Neural crest cell (in vitro differentiated cells): ENCODE measurements at places on chromosomes 7 and 10. TPM values are rescaled to one million over a fixed set of nuclear protein-coding genes. Genes with fewer than 3 reads are reported as not detected.

Gene TBX20
- total RNA-seq: 4.6 and 5.5 TPM in 2 replicates

- no peak for DNase-seq
Measured at GRCh38 chr10:102233997-102234396, 7.3 kb downstream of the PITX3 start.

DNA sequence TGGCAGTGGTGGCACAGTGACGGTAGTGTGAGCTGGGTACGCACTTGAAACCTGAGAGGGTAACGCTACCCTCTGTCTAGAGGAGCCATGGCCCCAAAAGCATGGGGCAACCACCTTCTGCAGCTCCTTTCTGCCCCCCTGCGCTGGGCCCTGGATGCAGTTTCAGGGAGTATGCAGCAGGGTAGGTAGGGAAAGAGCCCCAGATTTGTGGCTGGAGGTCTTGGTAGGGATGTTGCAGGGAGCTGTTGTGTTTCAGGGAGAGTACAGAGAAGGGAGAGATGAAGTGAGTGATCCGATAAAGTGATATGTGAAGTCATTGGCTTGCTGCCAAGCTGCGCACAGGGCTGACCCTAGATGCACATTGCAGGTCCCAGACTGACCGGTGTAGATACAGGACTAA, 2.7 kb upstream of the PGAM2 start:
- no peak for DNase-seq

- no peak for DNase-seq
Measured at GRCh38 chr7:36726806-36727503, 2.7 kb upstream of the AOAH start.

DNA sequence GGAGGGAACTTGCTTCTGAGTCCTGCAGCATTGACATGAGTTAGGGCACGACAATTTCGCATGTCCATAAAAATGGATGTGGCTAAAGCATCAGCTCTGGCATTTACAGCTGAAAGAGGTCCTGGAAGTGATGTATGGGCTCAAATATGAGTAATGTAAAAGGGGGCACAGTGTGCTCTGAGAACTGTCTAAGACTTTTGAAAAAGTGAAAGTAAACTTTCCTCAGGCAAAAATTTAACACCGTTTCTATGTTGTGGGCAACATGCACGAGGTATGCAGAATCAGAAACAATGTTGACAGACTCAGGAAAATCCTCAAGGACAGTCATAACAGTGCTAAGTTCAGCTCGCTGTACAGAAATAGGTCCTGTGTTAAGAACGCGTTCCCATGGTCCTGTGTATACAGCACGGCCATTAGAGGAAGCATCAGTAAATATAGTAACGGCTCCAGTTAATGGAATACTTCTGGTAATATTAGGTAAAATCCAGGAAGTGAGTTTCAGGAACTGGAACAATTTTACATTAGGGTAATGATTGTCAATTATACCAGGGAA, 37.9 kb upstream of the AKR1C2 start:
- DNase-seq: no peak

GRCh38 chr7:69935107-69935506, 336.8 kb downstream of the AUTS2 start:
- no peak for DNase-seq

GRCh38 chr7:154929006-154929726, 73.8 kb downstream of the PAXIP1 start:
- no peak for DNase-seq

Gene PPP1R9A
- 21.2 and 22.7 TPM in 2 replicates for total RNA-seq

- no peak for DNase-seq
Measured at GRCh38 chr7:117279931-117280557, 42.8 kb downstream of the WNT2 start.

GRCh38 chr7:81871606-81872265, 101.9 kb upstream of the HGF start:
- no peak for DNase-seq

- no peak for DNase-seq
Measured at GRCh38 chr10:5669604-5670003, 3.2 kb upstream of the ASB13 start.

- peak; percentile 19 for DNase-seq
Measured at GRCh38 chr7:28408105-28408959, 4.0 kb upstream of the CREB5 start.

GRCh38 chr10:113711142-113711541, 31.4 kb downstream of the CASP7 start:
- no peak for DNase-seq
